ENCODE measurements at places on chromosomes 12 and 14.
A peak's percentile ranks its signal among the peaks of the same experiment; 100 is the strongest.

DNA sequence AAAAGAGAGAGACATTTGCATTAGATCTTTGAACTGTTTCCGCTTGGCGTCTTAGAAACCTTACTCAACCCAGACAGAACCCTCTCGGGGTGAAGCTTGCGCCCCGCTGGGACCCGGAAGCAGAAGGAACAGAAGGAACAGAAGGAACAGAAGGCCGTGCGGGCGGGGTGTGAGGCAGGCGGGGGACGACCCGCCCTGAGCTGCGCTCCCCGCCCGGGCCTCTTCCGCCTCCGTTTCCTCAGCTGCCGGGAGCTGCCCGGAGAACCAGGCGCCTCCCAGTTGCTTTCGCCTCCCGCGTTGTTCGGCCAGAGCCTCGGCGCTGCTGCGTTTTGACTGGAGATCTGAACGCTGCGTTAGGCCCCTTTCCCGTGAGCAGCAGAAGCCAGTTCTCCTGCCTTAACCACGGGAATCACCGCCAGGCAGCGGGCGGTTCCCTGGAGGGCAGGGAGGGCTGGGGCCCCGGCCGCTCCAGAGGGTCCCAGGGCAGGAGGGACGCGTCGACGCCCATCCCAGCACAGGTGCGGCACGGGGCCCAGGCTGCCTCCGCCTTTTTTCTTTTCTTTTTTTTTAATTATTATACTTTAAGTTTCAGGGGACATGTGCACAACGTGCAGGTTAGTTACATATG, 19.3 kb upstream of the MMP17 start:
- no peak for DNase-seq

GRCh38 chr12:58794859-58795258, 125.4 kb downstream of the LRIG3 start:
- no peak for DNase-seq

GRCh38 chr14:53153702-53154112, 584 bp upstream of the DDHD1 start:
- DNase-seq = no peak

DNA sequence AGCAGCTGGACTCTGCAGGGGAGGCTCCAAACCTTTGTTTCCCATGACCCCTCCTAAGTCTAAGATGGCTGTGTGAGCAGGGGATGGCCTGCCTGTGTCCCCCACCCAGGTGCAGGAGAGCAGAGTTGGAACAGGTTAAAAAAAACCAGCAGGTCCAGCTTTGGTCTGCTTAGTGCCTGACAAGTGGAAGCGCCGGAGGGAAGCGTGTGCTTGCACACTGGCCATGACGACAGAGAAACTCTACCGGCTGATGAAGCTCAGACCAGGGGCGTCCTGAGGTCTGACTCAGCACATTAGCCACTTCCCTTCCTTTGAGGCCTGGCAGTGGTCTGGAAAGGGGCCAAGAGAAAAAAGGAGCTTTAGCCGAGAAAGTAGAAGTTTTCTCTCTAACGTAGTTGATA, 280.1 kb downstream of the VRK1 start:
- DNase-seq = peak; percentile 41

- no peak for DNase-seq
Measured at GRCh38 chr14:78104655-78105054, 65.5 kb upstream of the NRXN3 start.

- no peak for DNase-seq
Measured at GRCh38 chr14:81330619-81331122, 69.5 kb downstream of the STON2 start.

DNA sequence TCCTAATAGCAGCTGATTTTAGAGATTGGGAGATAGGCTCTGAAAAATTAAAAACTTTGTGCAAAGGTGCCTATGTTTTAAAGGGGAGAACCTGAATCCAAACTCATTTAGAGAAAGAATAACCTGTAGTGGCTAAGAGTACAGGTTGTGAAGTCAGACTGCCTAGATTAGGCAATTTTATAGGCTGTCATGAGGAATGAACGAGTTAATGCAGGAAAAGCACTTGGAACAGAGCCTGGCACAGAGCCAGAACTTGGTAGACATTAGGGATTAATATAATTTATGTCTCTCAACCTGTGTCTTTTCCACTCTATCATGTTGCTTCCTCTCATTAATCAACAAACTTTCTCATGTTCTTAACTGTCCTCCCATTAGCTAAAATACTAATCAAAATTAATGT, 98.1 kb downstream of the WIF1 start:
- DNase-seq = no peak

DNA sequence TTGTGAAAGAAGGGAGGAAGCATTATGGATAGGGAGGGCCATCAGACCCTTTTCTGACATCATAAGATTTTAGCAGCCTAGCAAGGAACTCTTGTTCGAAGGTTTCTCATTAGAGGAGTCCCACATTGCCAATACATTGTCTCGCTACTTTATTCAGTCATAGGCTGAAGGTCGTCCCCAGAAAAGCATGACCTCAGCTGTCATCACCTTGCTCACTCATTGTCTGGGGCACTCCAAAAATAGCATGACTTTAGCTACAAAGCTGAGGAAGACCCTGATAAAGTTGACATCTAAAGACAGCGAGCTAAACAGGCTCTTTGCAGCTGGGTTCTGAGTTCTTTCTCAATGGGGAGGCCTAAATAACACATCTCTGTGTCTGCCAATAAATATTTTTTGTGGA, 112.4 kb upstream of the PTPRR start:
- DNase-seq = no peak

Data from tibial nerve (tissue), 4 donors.